ENCODE measurements at places on chromosomes 6 and 20.

DNA sequence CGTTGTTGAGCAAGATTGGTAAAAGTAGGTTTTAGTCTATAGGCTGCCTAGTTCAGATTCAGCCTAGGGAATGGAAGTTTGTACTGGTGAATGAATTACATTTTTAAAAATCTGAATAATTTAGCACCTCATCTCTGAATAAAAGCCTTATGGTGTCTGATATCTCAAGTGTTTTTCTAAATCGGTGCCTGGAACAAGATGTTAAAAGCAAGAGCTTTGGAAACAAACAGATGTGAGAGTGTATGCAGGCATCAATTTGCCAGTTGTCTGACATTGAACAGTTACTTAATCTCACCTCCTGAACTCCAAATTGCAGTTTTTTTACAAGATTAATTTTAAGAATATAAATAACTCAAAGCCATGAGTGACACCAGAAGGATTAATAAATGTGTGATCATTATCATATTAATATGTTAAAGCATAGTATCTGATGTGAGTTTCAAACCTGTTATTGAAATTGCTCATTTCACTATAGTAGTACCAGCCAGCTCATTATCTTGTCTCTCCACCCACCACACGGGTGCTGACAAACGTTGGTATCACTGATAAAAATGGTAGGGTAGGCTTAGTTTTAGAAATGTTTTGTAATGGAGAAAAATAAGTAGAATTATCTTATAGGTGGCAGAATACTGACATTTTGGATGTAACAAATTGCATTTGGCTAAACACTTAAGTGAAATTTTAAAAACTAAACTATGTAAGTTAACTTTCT, 157.3 kb downstream of the FAM83B start:
- no peak for DNase-seq

DNA sequence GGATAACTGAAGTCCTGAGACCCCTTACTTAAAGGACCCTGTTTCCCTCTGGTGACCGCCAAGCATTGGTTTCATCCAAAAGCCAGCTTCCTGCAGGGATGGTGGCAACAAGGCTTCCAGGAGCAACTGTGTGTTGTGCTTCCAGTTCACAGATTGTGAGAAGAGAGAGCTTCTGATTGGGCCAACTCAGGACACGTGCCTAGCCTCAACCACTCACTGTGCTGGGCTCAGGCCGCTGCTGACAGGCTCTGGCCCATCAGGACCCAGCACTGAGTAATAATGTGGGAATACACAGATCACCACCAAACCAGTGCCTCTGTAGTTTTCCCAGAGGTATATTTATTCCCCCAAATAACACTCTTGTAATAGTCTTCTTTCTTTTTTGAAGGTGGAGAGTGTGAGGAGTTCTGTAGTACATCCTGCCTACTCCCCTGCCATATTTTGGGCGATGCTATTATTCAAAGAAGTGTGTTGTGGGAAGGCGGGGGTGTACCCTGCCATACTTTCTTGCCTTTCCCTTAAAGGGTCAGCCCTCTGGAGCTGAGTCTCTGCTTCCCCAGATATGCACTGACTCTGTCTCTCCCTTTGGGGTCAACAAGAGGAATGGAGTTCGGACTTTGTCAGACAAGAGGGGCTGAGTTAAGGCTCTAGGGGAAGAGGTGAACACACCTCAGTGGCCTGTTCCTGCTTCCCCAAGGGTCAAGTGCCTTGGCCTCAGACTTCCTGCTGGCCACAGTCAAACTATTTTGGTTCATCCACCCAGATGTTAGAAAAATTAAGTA, 23.2 kb downstream of the PPP1R16B start:
- DNase-seq, result no peak

- DNase-seq, result peak; percentile 52
Measured at GRCh38 chr6:137013738-137014602, 30.8 kb downstream of the IL20RA start.

- DNase-seq, result no peak
Measured at GRCh38 chr6:81608776-81609175, 143.7 kb downstream of the TENT5A start.

DNA sequence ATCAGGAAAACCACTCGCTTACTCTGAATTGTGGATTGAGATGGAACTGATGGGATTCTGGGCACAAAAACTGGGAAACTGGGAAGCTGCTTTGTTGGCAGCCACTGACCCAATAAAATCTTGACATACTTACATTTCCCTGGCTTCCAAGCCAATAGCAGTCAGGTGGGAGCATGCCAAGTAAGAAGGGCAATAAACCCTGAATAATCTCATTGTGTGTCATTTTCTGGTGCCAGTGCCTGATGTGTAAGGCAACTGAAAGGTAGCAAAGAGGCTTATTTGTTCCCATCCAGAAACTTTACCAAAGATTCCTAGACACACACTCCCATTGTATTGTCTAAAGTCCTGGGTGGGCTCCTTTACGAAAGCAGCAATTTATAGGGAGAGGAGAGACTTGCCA, 93.2 kb downstream of the TBX18 start:
- DNase-seq, result peak; percentile 11

DNA sequence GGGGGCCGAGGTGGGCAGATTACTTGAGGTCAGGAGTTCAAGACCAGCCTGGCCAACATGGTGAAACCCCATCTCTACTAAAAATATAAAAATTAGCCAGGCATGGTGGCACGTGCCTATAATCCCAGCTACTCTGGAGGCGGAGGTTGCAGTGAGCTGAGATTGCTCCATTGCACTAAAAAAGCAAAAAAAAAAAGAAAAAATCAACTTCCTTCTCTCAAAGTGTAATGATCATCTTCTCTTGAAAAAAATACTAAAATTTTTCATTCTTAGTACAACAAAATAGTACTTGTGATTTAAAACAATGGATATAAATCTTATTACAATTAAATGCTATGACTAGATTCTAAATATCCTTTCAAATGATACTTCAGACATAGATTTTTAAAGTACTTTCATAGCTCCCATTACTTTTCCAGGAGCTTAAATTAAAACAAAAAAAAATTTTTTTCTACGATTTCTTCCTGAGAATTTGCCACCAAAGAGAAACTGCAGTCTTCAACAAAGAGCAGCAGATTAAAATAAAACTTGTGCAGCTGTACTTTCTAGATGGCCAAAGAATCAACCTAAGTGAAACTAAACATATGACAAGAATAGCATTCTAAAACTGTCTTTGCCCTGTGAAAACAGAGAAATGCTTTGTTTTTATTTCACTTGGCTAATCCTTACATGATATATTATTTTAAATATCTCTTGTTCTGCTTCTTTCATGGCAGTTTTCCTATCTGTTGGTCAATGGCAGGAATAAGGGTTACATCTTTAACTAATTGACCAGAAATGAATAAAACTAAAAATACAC, 75.2 kb downstream of the MAP3K5 start:
- DNase-seq, result no peak

GRCh38 chr6:15439410-15440025, 193.6 kb downstream of the JARID2 start:
- no peak for DNase-seq

DNA sequence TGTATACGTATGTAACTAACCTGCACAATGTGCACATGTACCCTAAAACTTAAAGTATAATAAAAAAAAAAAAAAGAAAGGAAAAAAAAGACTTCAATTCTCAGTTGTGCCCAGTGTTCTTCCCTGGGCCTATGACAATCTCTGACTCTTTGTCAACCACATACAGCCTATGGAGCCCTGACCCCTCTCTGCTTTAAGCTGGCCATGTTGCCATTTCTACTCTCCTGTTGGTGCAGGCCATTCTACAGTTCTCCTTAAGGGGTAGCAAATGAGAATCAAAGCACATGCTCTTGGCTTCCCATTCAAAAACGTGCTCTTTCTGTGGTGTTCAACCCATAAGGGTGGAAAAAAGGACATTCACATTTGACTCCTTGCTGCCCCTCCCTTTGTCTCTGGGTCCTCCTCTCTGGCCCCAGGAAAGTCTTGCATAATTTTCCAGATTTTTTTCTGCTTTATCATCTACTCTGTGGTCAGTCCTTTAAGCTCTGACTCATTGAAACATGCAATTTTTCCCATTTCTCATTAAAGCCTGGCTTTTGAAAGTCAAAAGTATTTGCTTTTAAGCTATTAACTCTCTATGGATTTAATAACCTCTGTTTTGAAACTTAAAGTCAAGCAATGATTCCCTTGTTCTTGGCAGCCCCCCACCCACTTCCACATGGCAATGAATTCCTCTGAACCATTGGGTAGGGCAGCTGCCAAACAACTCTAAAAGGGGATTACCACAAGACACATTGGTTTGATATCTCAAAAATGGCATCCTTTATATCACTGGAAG, 208.6 kb upstream of the MCHR2 start:
- DNase-seq, result no peak

GRCh38 chr6:64717281-64717680, 989.7 kb downstream of the EYS start:
- no peak for DNase-seq

- DNase-seq, result no peak
Measured at GRCh38 chr6:50663806-50664205, 49.5 kb upstream of the TFAP2D start.

- DNase-seq, result no peak
Measured at GRCh38 chr6:33895988-33896387, 92.2 kb upstream of the MLN start.

- no peak for DNase-seq
Measured at GRCh38 chr6:42774201-42774600, 7.7 kb upstream of the BICRAL start.

GRCh38 chr6:46985943-46986342, 56.2 kb downstream of the ADGRF1 start:
- no peak for DNase-seq

DNA sequence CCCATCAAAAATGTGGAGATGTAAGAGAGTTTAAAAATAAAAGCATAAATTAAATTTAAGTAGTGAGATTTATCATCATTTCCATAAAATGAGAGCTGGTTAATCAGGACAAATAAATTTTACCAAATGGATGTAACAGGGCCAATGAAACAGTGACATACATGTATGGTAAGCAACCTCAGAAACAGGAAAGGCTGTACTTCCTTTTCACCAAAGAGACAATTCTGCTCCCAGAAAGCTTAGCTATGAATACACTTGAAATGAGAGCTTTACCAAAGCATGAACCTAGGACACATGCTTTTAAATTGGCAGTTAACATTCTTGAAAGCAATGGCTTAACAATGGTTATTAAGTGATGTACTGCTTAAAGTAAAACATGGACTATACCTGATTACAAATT, 12.1 kb upstream of the UBE2J1 start:
- DNase-seq, result no peak

- DNase-seq, result no peak
Measured at GRCh38 chr6:78589436-78589835, 277.9 kb upstream of the IRAK1BP1 start.

GRCh38 chr20:32674362-32674789, 635 bp upstream of the C20orf203 start:
- peak; percentile 58 for DNase-seq

DNA sequence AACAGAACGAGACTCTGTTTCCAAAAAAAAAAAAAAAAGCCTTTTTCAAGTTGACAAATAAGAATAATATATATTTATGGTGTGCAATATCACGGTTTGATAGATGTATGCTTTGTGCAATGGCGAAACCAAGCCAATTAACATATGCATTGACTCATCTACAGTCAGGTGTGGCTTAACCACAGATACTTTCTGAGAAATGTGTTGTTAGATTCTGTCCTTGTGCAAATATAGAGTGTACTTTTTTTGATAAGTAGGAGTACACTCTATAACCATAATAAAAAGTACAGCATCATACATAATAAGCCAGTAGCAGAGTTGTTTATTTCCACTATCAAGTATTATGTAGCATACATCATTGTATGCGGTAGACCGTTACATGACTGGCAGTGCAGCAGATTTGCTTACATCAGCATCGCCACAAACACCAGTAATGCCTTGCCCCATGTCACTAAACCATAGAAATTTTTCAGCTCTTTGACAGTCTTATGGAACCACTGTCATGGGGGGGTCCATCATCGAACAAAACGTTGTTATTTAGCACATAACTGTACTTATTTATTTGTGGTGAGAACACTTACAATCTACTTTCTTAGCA, 59.2 kb downstream of the TMEM170B start:
- no peak for DNase-seq

DNA sequence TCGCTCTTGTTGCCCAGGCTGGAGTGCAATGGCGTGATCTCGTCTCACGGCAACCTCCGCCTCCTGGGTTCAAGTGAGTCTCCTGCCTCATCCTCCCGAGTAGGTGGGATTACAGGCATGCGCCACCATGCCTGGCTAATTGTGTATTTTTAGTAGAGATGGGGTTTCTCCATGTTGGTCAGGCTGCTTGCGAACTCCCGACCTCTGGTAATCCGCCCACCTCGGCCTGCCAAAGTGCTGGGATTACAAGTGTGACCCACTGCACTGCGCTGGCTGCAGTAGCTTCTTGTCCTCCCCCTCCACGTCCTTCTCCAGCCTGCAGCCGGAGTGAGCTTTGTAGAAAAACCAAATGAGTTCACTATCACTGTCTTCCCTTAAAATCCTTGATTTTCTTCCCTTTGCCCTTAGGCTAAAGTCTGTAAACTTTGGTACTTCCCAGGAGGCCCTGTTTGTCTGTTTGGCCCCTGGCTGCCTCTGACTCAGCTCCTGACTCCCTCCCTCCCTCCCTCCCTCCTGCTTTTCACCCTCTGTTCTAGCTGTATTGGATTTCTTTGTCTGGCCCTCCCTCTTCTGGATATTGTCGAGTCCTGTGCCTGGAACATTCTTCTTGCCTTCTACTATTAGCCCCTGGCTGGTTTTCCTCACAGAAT, 12.9 kb downstream of the PARD6B start:
- no peak for DNase-seq

GRCh38 chr20:20395903-20396568, 28.1 kb downstream of the INSM1 start:
- peak; percentile 70 for DNase-seq

GRCh38 chr20:41786158-41786557, 168.0 kb upstream of the CHD6 start:
- no peak for DNase-seq

GRCh38 chr6:89269252-89269651, 45.8 kb downstream of the GABRR2 start:
- no peak for DNase-seq

DNA sequence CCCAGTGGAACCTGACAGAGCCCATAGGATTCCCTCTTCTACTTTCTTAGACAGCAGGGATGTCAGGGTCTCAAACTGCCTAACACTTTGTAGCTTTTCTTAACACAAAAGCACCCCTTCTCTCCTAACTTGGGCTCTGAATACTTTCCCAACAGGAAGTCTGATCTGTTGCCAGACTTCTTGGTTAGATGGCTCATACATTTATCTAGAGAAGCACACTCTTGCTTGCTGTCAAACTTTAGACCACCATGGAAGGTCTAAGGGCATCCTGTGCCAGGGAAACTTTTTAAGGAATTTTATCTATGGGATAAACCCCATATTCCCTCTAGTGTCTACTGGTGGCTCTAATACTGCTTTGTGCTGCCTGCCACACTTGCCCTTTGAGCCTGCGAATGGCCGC, 3.3 kb upstream of the C6orf136 start:
- DNase-seq, result no peak

GRCh38 chr6:149580880-149581279, 14.7 kb downstream of the GINM1 start:
- DNase-seq, result no peak

- peak; percentile 74 for DNase-seq
Measured at GRCh38 chr6:36625158-36625919, 31.2 kb downstream of the SRSF3 start.
